ENCODE measurements at places on chromosomes 3 and 15. TPM values are rescaled to one million over a fixed set of nuclear protein-coding genes. Genes with fewer than 3 reads are reported as not detected.

DNA sequence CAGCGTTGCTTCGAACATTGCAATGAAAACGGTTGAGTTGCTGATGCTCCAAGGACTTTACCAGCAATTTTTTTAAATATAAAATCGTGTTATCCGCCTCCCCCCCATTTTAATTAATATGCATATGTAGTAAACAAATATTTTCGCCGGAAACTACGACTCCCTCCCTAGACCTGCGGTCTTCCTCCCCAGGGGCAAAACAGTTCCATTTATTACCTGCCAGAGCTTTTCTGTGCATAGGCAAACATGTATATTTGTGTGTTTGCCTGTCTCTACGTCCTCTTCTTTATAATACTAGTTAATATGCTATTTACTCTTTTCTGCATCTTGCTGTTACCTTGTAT lies 593 bp upstream of the RSL24D1 start:
- DNase-seq: no peak

DNA sequence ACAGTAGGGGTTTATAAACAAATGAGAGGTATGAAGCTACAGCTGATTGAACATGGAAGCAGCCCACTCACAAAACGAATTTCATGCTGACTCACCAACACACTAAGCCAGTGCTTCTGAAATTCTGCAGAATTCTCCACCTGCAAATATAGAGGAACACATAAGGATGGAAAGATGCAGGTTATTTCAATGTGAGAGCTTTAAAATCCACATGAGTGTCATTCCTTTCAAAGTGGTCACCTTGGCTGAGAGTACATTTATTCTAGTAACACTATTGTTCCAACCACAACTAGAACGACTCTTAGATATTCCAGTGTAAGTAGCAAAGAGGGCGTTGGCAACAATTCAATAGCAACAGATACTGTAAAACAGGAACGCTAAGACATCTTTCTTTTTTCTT lies 189.9 kb upstream of the TSC22D2 start:
- DNase-seq: no peak

TGM5 gene
- total RNA-seq: not detected

DNA sequence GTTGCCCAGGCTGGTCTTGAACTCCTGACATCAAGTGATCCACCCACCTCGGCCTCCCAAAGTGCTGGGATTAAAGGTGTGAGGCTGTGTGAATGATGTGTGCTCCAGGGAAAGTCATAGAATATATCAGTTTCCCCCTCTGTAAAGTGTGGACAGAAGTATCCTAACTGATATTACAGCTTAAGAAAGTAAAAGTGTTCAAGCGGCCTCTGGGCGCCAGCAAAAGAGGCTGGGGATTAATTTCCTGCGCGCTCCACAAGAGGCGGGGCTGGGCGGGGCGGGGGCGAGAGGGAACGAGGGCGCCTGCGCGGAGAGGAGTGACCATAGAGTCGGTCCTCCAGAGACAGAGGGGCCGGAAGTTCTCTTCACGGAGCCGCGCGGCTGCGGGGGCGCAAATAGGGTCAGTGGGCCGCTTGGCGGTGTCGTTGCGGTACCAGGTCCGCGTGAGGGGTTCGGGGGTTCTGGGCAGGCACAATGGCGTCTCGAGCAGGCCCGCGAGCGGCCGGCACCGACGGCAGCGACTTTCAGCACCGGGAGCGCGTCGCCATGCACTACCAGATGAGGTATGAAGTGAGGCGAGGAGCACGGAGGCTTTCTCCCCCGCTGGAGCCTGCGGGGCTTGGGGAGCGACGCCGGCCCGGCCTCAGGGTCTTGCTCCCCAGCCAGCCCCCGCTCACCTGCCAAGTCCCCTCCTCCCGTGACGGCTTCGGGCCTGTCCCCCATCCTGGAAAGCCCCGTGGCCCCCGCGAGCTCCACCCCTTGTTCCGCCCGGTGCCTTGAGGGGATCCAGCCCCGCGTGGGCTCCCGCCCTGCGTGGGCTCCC lies at the start of gene JAGN1:
JAGN1 (plus strand) TSS at position 362 of the 823 bp plus-strand sequence; CDS start at position 475, 113 bp downstream.
- DNase-seq: peak; percentile 95

GRCh38 chr3:139797724-139798343 lies 120.1 kb upstream of the NMNAT3 start:
- no peak for DNase-seq

GRCh38 chr15:48719668-48720067 lies 74.2 kb upstream of the FBN1 start:
- DNase-seq: no peak

MB21D2 gene
- total RNA-seq: 5.8 TPM

DNA sequence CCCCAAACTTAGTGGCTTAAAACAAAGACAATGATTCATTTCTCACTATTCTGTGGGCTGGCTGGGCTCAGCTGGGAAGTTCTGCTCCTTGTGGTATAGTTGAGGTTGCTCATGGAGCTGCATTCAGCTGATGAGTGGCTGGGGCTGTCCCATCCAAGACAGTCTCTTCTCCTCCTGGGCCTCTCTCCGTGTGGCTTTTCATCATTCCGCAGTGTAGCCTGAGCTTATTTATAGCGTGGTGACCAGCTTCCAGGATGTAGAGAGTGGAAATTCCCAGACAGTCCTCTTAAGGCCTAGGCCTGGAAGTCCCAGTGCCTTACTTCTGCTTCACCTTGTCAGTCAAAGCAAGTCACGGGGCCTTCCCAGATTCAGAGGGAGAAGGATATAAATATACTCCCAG lies 136.7 kb upstream of the DAZL start:
- no peak for DNase-seq

DNA sequence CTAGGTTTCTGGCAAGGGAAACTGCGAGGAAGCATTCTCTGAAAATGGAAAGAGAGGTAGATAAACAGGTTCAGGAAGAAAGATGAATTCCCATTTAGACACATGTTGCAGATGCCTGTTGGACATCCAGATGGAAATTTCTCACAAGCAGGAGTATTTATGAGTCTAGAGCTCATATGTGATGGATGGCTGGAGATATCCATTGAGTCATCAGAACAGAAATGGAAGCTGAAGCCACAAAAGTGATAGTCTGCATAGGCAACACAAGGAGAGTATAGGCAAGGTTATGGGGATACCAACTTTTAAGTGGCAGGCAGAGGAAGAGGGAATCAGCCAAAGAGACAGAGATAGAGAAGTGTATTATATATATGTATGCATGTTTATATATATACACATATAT lies 6.3 kb upstream of the RAMAC start:
- no peak for DNase-seq

DNA sequence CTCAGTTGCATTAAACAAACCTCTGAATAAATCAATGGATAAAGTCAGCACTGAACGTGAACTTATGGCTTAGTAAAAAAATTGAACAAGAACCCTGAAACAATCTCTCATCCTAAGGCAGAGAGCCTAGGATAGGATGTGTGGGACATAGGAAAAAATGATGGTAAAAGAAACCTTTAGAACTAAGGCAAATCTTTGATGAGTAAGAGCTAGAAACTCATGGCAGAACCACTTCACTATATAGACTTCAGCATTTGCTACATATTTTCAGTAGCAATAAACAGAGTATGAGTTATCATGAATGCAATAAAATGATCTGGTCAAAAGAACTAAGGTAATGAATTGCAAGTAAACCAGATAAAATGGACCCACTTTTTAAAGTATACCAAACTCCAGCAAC lies 725.8 kb upstream of the DPPA4 start:
- no peak for DNase-seq

DNA sequence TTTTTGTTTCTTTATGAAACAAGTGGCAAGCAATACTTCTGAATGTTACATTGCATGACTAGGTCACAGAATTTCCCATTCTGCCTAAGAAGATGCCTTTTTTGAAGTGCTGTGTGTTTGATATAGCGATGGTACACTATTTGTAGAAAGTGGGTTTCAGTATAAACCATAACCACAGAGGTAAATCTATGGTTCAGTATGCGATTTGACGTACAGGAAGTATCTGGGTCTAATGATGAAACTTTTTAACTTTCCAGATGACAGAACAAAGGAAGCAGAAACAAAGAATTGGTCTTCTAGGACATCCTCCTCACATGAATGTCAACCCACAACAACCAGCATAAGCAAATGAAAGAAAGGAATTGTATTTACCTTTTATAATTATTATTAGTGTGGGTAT lies 133.4 kb upstream of the BHLHE40 start:
- DNase-seq: no peak

- no peak for DNase-seq
These were observed 255.4 kb upstream of the ARPP21 start for GRCh38 chr3:35383719-35384555.

GRCh38 chr3:169863458-169863899 lies 6.3 kb downstream of the LRRC31 start:
- peak; percentile 69 for DNase-seq

GPR149 gene
- not detected for total RNA-seq

GRCh38 chr3:137471130-137471529 lies 293.0 kb upstream of the SOX14 start:
- no peak for DNase-seq

DNA sequence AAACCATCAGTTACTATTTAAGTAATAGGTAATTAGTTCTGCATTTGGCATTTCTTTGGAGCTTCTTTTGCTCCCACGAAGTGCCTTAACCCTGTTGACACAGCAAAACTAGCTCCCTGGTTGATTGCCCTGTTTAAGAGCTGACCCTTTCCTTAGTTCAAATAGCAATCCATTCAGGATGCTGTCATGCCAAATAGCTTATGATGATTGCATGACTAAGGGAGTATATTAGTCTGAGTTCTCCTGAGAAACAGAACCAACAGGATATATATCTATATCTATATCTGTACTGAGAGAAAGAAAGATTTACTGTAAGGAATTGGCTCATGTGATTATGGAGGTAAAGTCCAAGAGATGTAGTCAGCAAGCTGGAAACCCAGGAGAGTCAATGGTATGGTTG lies 50.3 kb upstream of the SPRED1 start:
- DNase-seq: no peak

DNA sequence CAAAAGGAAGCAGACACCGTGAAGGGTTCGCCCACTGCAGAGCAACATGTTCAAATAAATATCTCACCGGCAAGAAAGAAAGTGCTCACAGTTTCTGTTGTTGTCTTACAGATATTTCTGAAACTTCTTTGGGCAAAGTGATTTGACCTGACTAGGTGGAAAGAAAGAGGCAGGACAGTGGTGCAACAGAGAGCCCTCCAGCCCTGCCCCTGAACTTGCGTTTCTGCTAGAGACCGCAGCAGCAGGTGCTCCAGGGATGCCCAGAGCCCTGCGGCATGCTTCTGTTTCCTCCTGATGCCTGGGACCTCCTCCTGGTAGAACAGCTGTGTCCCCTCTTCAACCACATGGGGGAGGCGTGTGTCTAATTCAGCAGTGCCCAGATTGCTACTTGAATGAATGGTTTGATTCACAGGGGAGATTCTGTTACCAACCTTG lies 123.4 kb downstream of the ATP10A start:
- DNase-seq: no peak

DNA sequence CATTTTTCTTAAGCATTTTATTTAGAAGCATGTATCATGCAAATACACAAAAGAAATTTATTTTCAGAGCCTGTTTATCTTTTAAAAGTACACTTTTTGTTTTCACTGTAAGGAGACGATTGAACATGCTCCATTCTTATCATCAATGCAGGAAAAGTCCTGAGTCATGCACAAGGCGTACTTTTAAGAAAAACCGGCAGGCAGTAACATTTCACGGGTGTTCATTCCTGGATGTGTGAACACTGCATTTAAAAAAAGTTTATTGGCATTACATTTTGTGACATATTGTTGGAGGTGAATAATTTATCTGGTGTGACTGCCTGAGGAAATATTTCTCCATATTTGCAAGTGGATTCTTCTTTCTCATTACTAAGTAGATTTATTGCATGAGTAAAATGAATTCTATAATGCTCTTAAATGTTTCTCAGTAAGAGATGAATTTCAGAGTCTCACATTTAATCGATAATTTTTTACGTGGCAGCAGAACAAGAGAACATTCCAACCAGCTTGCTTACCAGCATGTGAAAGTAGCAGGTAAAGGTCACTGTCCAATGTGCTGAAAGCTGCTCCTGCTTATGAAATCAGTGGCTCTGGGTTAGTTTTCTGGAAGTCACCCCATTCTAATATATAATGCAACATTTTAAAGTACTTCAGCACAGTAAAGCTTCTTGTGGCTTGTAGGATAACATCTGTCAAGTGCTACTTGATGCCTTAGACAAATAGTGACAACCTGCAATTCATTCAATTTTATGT lies 87.0 kb downstream of the SV2B start:
- no peak for DNase-seq

NDUFB4 gene
- total RNA-seq: 148 TPM

DNA sequence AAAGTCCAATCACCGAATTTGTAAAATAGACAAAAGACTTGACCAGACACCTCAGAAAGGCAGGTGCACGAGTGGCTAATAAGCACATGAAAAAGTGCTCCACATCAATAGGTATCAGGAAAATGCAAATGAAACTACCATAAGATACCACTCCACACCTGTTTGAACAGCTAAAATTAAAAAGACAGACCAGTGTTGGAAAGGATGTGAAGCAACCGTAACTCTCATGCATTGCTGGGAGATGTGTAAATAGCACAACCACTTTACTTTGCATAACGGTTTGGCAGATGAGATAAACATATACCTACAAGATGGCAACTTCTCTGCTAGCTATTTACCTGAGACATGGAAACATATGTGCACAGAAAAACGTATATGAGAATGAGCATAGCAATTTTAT lies 56.9 kb downstream of the CADPS start:
- DNase-seq: no peak

DNA sequence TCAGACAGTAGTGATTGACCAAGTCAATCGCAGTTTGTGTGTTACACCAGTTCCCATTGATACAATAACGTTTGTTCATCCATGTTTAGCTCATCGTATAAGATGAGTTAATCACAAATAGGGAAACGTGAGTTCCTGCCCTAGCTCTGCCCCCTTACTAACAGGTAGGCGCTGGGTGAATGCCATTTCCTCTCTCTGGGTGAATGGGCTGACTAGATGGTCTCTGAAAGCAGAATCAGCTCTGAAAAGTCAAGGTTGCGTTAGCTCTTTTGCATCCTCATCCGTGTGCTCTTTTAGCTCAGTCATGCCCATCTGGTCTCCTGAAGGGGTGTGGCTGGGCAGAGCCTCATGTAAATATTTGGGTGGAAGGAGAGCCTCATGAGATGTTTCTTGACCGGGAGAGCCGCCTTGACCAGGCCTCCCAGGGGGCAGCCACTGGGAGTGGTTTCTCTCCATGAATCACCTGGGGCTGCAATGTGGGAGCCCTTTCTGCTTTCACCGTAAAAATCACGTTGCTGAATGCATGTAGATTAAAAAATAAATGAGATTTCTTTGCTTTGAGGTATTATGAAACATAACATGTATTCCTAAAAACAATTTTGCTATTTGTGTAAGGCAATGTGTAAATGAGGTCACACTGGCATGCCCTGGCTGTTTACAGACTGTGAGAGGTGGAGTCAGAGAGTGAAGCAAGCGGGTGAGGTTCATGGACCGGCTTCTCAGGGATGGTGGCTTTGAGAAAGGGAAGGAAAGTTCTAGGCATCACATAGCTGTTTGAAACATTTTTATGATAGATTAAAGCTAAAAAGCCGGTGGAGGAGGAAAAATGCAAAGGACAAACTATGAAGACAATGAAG lies 108.4 kb upstream of the RASGRP1 start:
- no peak for DNase-seq

- DNase-seq: no peak
These were observed 34.8 kb upstream of the EOMES start for GRCh38 chr3:27756877-27757276.

BNIP2 gene
- total RNA-seq: 139 TPM

- no peak for DNase-seq
These were observed 105.3 kb downstream of the CHDH start for GRCh38 chr3:53740956-53741355.

GRCh38 chr15:96038650-96039049 lies 291.9 kb upstream of the NR2F2 start:
- no peak for DNase-seq

Data from sigmoid colon (tissue), 7 donors.